Head of caudate nucleus (tissue), 42 donors: ENCODE measurements at places on chromosomes 3 and 15.

GRCh38 chr3:147890114-147890513 lies 480.9 kb downstream of the ZIC1 start:
- no peak for DNase-seq

GRCh38 chr3:94614192-94614591 lies 551.3 kb downstream of the NSUN3 start:
- DNase-seq: no peak

- DNase-seq: no peak
Measured at GRCh38 chr3:2477620-2478019, 379.0 kb downstream of the CNTN4 start.

DNA sequence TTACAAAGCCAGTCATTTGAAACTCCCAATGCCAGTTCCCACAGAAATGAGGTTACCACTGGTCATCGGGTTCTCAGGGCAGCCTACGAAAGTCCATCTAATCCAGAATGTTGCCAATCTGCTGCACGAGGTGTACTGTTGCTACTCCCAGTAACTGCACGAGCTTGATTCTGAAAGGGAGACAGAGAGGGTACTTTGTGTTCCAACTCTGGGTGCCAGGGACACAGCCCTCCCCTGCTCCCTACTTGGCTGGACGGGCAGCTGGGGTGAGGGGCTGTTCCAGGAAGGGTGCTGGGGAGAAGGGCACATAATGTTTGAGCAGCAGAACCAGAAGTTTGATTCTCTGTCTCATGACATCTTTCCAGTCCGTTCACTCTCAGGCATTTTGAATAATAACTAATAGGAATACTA lies 27.1 kb upstream of the OSBPL11 start:
- DNase-seq: peak; percentile 29

DNA sequence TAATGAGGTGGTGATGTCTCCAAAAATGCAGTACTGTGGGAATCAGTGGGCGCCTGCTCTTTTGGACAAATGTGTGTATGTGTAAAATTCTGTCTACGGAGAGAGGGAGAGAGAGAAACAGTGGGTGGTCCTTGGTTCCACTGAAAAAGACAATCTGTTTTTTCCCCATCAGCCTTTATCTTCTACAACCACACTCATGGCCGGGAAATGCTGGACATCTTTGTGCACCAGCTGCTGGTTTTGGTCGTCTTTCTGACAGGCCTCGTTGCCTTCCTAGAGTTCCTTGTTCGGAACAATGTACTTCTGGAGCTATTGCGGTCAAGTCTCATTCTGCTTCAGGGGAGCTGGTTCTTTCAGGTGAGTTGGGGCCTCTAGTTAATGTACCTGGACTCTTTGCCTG lies 51.2 kb upstream of the ADGRG7 start:
- no peak for DNase-seq

- DNase-seq: no peak
Measured at GRCh38 chr3:159761369-159761768, 227.3 kb upstream of the IL12A start.

DNA sequence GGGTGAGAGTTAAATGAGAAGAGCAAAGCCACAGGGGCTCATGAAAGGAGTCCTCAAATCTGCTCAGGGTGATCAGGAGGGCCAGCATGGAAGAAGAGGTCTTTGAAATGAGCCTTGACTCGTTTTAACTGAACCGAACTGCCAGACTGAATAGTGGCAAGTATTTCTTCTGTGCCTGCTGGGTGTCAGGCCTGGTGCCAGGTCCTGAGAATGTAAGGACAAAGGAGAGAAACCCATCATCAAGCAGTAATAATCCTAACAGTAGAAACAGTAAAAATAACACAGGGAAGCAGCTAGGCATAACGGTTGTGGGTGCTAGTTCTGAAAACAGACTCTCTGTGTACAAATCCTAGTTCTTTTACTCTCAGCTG lies 40.4 kb upstream of the SMAD3 start:
- no peak for DNase-seq

GRCh38 chr3:67923796-67924195 lies 269.4 kb upstream of the SUCLG2 start:
- no peak for DNase-seq

DNA sequence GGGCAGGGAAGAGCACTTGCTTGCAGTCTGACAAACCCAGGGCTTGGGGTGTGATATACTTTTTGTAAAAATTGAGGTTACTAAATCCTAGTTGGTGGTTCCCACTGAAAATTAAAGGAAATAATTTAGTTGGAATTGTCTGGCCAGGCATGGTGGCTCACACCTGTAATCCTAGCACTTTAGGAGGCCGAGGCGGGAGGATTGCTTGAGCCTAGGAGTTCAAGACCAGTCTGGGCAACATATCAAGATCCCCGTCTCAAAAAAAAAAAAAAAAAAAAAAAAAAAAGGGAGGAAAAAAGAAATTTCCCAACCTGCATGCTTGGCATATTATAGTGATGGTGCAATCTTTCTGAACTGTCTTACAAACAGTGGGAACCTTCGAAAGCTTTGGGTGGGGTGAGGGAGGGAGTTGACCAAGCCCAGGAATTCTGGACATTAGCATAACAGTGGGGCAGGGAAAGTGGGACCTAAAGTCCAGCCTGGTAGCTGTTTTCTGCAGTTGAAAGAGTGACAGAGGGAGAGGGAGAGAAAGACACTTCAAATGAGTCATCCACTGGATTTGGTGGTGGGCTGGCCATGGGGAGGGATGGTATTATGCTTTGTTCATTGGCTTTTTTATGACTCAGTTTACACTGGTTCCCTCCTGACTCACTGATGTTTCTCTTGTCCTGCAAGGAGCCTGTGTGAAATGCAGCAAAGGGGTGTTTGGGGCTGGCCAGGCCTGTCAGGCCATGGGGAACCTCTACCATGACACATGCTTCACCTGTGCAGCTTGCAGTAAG lies 41.1 kb downstream of the LIMD1 start:
- no peak for DNase-seq

DNA sequence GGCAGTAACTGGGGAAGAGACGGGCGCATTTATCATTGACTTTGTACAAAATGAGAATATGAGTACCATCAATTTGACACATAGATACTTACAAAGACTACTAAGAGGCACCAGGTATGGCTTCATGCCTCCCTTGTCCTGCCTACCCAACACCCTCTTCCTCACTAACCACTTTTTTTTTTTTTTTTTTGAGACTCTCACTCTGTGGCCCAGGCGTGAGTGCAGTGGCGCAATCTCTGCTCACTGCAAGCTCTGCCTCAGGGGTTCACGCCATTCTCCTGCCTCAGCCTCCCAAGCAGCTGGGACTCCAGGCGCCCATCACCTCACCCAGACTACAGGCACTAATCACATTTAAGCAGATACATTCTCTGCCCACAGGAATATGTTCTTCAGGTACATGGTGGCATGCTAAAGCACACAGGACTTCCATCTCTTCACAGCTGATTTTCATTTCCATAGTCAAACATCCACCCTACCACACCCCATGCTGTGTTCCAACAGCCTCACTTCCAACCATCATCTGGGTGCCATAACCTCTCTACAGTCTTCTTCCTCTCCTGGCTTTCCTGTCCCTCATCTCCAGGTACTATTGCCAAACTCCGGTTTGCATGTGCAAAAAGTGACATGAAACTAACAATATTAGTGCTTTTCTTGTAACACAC lies 41.7 kb downstream of the RAB27A start:
- no peak for DNase-seq

DNA sequence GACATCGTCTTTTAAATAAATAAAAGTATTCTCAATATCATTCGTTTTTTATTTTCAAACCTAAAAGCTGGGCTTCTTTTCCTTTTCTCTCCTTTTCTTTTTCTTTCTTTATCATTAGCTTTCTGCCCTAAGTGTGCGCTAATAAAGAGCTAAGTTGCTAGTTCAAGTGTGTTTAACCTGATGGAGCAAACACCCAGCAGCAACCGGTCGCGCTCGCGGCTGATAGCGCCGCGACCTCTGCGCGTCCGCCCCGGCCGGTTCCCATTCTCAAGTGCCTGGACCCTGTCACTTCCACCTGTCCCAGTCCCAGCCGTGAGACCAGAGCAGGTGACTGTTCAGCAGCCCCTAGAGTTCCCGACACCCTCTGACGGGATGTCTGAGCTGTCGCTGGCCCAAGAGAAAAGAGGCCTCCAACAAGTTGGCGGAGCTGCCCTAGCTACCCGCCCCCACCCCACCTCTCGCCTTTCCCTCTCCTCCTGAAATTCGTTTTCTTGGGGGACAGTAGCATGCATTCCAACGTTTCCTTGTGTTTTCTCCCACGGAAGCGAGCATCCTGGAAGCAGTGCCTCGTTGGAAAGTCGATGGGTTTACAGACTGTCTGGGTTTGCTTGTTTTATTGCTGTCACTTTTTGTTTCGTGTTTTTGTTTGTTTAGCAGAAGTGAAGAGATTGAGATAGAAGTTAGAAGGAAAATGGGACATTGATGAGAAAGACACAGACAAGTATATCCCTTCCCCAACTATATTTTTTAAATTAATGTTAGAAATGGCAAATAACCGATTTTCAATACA lies 3.1 kb upstream of the MECOM start:
- DNase-seq: no peak

DNA sequence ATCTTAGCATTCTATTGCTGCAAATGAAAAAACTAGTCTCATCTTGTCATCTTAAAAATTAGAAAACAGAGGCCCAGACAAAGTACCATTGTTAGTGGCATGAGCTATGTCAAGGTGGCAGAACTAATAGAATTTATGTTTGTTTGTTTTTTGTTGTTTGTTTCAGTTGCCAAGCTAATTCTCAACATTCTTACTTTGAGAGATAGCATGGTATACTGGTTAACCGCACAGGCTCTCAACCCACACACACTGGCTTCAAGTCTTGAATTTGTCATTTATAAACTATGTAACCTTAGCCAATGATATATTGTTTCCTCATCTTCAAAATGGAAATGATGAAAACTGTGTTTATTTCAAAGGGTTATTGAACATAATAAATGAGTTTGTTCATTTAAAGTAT lies 367.6 kb upstream of the PLSCR5 start:
- DNase-seq: no peak

- DNase-seq: no peak
Measured at GRCh38 chr15:90364251-90364650, 12.2 kb downstream of the ZNF774 start.

GRCh38 chr3:107629566-107629965 lies 106.8 kb downstream of the BBX start:
- no peak for DNase-seq

- no peak for DNase-seq
Measured at GRCh38 chr3:124431331-124431994, 298.8 kb upstream of the UMPS start.

GRCh38 chr3:94513600-94513999 lies 450.7 kb downstream of the NSUN3 start:
- DNase-seq: no peak

GRCh38 chr3:171944118-171945016 lies 95.0 kb upstream of the FNDC3B start:
- DNase-seq: no peak

DNA sequence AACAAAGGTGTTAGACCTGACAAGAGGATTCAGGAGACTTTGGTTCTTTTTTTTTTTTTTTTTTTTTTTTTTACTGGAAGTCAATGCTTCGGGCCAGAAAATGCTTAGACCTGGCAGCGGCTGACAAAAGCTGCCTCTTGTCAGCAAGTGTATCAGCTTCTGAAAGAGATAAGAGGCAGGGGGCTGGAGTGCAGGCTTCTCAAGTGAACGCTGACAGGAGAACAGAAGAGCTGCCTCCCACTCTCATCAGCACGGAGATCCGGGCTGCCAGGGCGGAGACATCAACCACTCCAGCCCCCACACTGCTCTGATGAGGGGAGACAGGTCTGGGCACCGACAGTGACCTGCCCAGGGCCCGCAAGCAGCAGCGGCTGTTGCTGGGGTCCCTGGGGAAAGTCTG lies 9.4 kb upstream of the SCN5A start:
- DNase-seq: peak; percentile 61

DNA sequence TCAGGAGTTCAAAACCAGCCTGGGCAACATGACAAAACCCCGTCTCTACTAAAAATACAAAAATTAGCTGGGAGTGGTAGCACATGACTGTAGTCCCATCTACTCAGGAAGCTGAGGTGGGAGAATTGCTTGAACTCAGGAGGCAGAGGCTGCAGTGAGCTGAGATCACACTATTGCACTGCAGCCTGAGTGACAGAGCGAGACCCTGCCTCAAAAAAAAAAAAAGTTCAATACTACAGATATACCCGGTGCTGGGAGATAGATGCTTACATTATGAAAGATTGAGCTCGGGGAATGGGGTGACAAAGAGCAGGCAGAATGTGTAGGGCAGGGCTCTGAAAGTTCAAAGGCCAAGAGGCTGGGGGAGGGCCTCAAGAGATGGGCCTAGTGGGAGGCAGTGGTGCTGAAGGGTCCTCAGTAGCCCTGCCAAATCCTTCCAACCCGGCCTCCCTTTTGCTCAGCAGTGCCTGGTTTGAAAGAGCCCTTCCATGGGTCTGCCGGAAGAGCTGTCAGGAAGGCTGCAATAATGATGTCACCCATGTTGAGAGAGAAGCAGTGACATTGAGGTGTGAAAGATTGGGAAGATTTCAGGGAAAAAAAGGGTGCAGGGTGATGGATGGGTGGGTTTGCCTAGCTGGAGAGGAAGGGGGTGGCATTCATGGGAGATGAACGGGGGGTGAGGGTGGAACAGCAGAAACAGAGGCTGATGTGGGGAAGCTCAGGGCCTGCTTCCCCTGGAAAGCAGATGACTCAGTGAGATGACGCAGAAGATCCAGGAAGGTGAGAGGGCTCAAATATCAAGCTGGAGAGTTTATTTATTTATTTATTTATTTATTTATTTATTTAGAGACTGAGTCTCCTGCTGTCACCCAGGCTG lies 20.0 kb upstream of the IREB2 start:
- DNase-seq: no peak

- DNase-seq: no peak
Measured at GRCh38 chr15:77568973-77569728, 63.6 kb downstream of the LINGO1 start.

GRCh38 chr3:31635545-31635944 lies 102.8 kb downstream of the STT3B start:
- no peak for DNase-seq

DNA sequence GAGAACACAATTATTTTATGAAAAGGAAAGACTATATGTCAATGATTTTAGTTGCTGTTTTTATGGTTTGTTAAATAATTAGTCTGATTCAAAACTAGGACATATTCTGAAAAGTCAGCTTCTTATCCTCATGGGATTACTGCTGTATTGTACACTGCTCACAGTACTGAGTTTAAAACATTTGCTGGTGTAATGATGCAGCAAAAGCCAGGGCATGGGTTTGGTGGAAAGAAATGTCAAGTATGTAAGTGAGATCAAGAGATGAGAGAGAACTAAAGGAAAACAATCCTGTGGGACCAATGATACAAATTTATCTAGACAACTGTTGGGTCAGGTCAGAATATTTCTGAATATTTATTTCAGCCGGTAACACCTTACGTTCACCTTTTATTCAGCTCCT lies 210.1 kb upstream of the ARHGEF26 start:
- no peak for DNase-seq

GRCh38 chr3:41683666-41684350 lies 278.1 kb downstream of the ULK4 start:
- DNase-seq: no peak

- no peak for DNase-seq
Measured at GRCh38 chr3:141454906-141455602, 31.8 kb upstream of the RASA2 start.
